Glomerular endothelial cell (primary cell): ENCODE measurements at places on chromosomes 3 and 15. TPM values are rescaled to one million over a fixed set of nuclear protein-coding genes. Genes with fewer than 3 reads are reported as not detected.

The SYNM gene
- total RNA-seq = 8.3 and 8.7 TPM in 2 replicates

The ERICH6 gene
- total RNA-seq = not detected in 2 replicates

DNA sequence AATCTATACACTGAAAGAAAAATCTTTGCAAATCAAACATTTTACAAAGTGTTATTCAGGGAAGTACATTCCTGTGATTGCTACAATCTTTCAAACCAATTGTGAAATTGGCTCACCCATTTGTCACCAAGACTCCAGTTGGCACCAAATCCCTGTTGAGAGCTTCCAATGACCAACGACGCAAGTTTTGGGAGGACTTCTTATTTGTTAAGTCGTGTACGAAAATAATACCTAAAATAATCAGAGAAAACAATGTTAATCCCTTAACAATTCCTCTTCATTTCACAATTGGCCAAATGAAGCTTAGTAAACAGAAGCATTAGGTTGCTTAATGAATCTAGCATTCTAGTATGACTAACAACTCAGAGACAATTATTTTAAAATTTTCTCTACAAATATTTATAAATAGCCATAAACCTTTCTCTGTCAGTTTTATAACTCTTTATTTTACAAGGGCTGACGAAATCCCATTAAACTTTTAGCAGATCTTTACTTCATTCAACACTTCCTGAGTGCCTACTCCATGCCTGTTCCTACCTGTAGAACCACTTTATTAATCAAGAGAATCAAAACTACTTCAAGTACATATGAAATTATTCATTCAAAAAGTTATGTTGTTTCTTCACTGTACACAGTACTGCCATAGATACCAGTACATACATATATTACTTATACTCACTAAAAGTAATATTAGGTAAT, 24.0 kb upstream of the HGD start:
- no peak for DNase-seq

DNA sequence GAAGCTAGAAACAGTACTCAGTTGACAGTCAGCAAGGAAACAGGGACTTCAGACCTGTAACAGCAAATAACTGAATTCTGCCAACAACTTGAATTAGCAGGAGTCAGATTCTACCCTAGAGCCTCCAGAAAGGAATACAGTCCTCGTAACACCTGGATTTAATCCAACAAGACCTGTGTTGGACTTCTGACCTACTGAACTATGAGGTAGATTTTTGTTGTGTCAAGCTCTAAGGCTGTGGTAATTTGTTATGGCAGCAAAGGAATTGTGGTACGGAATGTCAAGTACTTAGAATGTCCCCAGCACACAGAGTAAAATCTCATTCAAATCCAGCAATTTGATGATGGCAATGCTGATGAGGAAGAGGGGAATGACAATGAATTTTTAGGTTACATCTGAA, 234.1 kb downstream of the LRRN1 start:
- DNase-seq = no peak

GRCh38 chr15:50320504-50320903, 34.5 kb downstream of the GABPB1 start:
- DNase-seq = no peak

GRCh38 chr15:85164841-85165466, 183.3 kb downstream of the PDE8A start:
- no peak for DNase-seq

DNA sequence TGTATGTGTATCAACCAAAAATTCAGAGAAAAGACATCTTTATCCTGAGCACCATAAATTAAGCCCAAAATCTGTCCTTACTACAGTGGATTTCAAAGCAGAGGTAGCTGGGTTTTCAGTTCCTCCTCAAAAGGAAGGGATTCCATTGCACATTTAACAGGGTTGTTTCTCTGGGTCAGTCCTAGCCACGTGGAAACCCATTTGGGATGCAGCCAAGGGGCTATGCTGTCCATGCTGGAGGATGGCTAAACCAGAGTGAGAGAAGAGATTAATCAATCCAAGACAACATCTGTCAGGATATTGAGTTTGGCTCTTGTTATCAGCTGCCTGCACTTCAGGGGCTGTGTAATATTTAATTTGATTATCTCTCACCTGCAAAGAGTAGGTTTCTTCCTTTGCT, 28.1 kb downstream of the LSAMP start:
- no peak for DNase-seq

- no peak for DNase-seq
Observed at GRCh38 chr3:156492801-156493261, 62.1 kb downstream of the SSR3 start.

GRCh38 chr15:51796847-51797401, 32.5 kb upstream of the TMOD3 start:
- no peak for DNase-seq

- no peak for DNase-seq
Observed at GRCh38 chr3:37521429-37521828, 340.3 kb upstream of the CTDSPL start.
